Tibial nerve (tissue), 4 donors: ENCODE measurements at places on chromosomes 3 and 15.

DNA sequence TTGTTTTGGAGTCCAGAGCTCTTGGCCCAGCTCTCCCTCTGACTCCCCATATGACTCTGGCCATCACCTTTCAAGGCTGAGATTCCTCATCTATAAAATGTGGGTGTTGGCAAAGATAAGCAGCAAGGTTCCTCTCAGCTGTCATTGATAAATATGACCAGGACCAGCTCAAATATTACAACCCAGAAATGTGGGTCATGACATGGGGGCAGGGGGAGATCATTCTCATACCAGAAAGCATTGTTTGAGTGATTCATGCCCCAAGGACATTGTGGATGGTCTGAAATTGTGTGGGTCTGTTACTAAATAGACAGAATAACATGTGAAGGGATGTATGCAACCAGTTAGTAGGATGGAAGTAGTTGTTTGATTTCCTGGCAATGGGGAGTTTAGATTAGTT, 13.9 kb downstream of the UPK1B start:
- H3K27ac ChIP-seq, result no peak overlapping the region
- H3K4me3 ChIP-seq, result no peak overlapping the region
- no peaks in the 10 kb centered on the region for H3K4me1 ChIP-seq
- H3K27me3 ChIP-seq, result no peaks in the 10 kb centered on the region

DNA sequence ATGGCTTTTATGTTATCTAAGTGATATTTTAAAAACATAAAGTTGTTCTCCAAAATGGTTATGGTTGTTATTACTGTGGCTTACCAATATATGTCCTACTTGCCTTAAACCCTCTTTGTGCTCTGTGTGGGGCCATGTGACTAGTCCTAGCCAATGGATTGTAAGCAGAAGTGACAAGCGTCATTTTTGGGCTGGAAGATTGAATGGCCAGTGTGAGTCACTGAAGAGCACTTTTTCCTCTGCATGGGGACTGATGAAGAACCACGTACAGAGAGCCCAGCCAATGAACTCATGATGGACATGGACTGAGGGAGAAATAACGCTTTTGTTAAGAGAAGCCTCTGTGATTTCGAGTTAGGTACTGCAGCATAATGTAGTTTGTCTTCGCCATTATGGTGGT, 332.7 kb downstream of the EDEM1 start:
- H3K27me3 ChIP-seq, result no peaks in the 10 kb centered on the region
- no peak for DNase-seq
- H3K4me1 ChIP-seq, result no peaks in the 10 kb centered on the region

- no peak overlapping the region for H3K27ac ChIP-seq
- no peaks in the 10 kb centered on the region for H3K27me3 ChIP-seq
- no peak for DNase-seq
- H3K4me3 ChIP-seq, result no peak overlapping the region
Measured at GRCh38 chr15:59399465-59400102, 26.9 kb upstream of the MYO1E start.

DNA sequence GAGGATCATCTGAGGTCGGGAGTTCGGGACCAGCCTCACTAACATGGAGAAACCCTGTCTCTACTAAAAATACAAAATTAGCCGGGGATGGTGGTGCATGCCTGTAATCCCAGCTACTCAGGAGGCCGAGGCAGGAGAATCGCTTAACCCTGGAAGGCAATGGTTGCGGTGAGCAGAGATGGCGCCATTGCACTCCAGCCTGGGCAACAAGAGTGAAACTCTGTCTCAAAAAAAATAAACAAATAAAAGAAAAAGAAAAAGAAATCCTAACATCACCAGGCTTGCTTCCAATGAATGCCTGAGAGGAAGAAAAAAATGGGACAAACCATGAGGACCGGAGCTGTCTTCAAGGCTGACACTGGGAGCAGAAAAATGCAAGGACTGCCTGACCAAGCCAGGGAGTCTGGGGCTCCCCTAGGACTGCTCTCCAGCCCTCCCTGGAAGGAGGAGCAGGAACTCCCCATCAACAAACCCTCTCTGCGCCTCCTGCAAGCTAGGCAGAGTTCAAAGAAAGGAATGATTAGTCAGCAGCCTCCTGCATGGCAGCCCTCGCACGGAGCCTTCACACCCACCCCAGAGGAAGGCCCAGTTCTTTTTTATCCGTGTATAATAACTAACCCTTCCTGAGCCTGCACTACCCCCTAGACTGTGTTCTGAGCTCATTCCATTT, 55.4 kb downstream of the NUP210 start:
- peaks cover 17% of the 10 kb centered on the region for H3K36me3 ChIP-seq
- no peaks in the 10 kb centered on the region for H3K4me1 ChIP-seq
- H3K27ac ChIP-seq, result no peak overlapping the region
- H3K4me3 ChIP-seq, result no peak overlapping the region
